ENCODE measurements at places on chromosomes 3 and 15. TPM values are rescaled to one million over a fixed set of nuclear protein-coding genes. Genes with fewer than 3 reads are reported as not detected.

The CLSTN2 gene
- total RNA-seq: 0.15 TPM

GRCh38 chr3:157865352-157866000 lies 240.7 kb downstream of the SHOX2 start:
- DNase-seq: peak; percentile 75

- DNase-seq: no peak
Observed at GRCh38 chr3:100102757-100103156, 11.5 kb downstream of the FILIP1L start.

DNA sequence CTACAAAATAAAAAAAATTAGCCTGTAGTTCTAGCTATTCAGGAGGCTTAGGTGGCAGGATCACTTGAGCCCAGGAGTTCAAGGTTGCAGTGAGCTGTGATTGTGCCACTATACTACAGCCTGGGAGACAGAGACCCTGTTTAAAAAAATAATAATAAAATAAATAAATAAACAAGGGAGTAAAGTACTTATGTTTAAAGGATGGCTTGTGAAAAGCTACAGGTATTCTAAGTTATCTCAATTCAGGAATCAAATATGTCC lies 74.2 kb downstream of the ANKRD28 start:
- no peak for DNase-seq

The HDAC11 gene
- total RNA-seq: 14.7 TPM

DNA sequence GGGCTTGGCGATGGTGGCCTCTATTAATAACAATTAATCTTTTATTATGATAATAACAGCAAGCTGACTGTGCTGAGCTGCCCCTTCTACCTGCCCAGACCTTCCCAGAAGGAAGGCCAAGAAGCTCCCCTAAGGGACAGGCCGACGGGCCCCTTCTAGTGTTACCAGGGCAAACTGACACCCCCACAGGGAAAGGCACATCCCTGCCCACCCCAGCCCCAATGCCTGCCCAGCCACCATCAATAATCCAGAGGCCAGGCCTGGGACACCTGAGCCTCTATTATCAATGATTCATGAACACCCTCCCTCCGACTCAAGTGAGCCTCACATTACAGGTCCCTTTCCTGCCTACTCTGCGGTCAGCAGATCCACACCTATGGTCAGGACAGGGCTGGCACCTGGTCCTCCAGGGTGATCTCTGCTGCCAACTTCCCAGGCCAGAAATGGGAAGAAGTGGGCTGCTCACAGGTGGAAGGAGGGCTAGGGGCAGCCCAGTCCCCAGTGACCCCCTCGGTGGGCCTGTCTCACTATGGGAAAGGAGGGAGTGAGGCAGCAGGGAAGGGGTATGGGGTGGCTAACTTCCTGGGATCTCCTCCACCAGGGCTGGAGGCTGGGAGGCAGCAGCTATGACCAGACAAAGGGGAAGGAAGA lies 1.8 kb downstream of the TWF2 start:
- DNase-seq: no peak
